T-helper 17 cell (primary cell): ENCODE measurements at places on chromosomes 2 and 18.
A peak's percentile ranks its signal among the peaks of the same experiment; 100 is the strongest.

GRCh38 chr2:144827404-144827803 is 307.5 kb upstream of the ZEB2 start:
- DNase-seq = no peak

GRCh38 chr18:24561369-24561965 is 101.0 kb downstream of the HRH4 start:
- DNase-seq = no peak

DNA sequence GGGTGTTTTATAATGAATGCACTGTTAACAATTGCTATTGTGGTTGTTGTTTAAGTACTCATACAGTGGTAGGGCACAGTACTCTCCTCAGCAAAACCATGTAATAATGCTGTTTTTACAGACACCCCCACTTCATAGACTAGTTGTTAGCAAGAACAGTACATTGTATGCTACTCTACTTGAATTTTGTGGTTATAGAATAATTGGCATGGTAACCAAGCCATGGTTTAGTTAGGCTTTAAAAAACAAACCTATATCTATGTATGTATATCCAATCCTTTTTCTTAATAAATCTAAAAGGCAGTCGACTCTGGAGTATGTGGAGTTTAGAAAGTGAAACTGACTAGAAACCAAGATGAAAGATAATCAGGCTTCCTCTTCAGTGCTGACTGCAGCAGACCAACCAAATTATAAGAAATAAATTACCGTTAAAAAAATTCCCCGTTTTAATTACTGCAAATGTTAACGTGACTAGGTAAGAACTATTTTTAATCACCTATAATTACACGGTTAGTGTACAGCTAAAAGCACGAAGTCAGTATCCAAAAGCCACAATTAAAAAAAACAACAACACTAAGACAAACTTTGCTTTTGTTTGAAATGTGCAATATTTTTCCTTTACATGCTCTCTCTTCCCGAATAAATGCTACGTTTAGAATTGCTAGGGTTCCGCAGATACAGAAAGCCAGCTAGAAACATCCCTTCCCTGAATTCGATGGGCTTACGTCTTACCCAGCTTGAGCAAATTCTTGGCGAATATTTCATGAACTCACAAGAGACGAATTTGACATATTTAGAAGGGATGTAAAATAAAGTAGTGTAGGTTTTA is 113.3 kb upstream of the SERTAD2 start:
- no peak for DNase-seq

DNA sequence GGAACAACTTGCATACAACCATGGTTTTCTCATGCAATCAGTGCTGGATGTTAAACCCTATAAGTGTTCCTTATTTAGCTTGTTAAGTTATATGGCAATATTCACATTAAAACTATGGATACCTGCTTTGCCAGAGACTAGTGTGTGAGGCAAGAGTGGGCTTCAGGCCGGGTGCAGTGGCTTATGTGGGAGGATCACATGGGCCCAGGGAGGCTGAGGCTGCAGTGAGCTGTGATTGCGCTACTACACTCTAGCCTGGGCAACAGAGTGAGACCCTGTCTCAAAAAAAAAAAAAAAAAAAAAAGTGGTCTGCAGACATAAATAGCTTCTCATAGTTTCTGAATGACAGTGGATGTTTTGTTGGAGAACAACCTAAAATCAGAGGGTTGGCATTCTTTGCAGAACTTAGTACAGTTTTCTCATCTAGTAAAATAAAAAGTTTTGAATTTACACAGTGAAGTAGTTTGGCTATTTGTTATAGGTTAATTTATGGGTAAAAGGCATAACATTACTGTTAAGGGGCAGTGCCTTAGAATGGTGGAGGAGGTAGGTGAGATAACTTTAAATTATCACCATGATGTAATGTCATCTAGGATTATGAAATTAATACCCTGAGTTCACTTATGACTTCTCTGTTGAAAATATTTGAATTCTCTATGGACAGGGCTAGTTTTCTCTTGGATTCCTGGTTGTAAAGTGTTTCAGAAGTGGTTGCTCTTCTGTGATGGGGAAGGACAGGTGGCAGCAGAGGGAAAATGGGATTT is 5.3 kb downstream of the CERS6 start:
- no peak for DNase-seq

DNA sequence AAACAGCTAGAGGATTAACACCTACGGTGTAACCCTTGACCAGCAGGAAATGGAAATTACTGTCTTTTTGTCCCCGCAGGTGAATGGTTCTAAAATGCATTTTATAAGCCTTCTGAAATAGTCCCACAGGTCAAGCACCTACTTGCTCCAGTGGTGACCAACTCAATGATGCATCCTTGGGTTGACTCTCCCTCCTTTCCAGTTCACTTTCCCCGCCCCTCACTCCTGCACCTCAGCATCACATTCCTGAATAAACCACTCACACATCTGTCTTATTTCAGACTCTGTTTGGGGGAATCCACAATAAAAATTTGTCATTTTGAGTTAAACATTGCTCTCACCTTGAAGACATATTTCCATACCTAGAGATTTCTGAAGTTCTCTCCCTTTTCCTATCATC is 446.0 kb upstream of the TNP1 start:
- DNase-seq = no peak

DNA sequence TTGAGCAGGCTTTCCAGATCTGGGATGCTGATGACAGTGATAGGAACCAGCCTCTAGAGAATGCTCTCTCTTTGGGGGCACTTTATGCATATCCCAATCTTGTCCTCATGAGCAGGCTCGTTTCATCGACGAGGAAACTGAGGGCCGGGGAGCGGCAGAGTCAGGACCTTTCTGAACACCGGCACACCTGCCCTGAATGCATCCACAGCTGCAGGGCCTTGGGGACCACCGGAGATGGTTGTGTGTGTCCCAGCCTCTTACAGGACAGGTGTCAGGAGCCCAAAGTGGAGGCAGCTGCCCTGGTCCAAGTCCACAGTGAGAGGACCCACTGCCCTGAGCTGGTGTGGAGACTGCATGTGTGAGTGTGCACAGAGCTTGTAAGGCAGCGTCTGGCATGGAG is 47.6 kb upstream of the FAHD2A start:
- no peak for DNase-seq

- peak; percentile 13 for DNase-seq
These were observed 607 bp downstream of the LAMA3 start for GRCh38 chr18:23689616-23690504.

GRCh38 chr2:45728458-45728942 is 77.0 kb downstream of the PRKCE start:
- DNase-seq = no peak

DNA sequence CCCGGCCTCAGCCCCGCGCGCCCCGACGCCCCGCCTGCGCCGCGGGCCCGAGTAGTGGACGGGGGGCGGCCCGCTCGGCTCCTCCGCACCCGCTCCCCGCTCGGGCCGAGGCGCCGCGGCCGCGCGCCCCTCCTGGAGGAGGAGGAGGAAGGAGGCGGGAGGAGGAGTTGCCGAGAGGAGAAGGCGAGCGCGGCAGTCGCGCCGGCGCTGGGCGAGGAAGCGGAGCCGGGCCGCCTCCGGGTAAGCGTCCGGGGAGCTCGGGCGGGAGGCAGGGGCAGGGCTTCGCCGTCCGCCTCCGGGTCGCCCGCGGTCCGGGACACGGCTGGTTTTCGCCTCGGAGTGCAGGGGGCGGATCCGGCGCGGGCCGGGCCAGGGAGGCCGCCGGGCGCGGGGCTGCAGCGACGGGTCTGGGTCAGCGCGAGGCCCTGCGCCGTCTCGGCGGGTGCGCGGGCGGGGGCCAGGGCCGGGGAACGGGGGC is at the start of gene SOCS6:
SOCS6 (plus strand) TSS at position 195 of the 478 bp plus-strand sequence. CDS start 35,624 bp downstream, outside the sequence.
- peak; percentile 12 for DNase-seq

DNA sequence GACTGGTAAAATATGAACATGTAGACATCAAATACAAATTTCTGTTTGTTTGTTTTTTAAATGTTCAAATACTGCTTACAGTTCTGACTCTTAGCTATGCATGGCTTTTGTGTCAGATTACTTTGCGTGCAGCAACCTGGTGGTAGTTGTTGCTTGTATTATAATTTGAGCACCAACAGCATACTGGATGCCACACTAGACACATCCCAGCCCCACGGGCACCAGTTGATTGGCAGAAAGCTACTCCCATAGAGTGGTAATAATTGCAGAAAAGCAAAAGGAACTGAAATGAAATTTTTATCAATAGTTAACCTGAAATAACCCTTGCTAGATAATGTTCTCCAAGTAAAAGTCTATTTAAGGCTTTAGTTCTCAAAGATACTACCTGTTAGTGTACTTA is 91.6 kb downstream of the EHBP1 start:
- DNase-seq = no peak

DNA sequence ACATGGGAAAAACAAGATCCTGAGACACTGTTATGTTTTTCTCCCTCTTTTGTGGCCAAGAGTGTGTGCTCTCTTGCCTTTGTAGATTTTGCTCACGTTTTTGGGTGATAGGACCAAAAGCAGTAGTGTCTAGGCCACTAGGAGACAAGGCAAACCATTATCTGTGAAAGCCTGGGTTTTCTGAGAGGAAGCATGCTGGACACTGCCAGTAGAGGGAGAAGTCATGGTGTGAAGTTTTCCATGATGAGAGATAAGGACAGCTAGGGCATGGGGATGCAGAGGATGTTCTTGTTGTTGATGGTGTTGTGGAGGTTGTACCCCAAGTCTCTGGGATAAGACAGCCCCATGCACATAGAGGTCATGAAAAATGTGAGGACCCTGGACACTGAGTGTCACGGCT is 285.3 kb downstream of the SOX11 start:
- no peak for DNase-seq

- no peak for DNase-seq
These were observed 86.0 kb upstream of the TMEM247 start for GRCh38 chr2:46393347-46393820.

- no peak for DNase-seq
These were observed 23.2 kb downstream of the MEMO1 start for GRCh38 chr2:31987454-31988220.

DNA sequence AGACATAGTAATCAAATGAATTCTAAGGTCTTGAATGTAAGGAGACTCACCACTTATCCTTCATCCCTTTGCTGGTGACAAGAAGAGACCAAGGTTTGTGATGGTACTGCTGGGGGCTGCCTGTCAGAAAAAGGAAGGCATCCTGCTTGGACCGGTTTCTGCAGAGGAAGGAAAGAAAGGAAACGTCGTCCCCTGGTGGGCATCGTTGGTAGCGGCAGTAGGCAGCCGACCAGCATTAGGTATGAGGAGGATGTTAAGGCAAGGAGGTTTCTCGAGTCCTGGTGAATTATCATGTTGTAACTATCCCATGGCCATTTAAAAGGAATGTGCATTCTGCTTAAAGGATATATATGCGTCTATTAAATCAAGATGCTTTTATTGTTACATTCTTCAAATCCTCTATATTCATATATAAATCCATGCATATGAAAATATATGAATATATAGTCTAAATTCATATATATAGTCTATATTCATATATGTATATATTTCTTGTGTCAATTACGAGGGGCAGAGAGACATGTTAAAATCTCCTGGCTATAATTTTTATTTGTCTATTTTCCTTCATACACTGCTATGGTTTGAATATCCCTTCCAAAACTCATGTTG is 94.4 kb upstream of the TGFA start:
- peak; percentile 68 for DNase-seq

- DNase-seq = no peak
These were observed 238.8 kb downstream of the IKZF2 start for GRCh38 chr2:212912445-212913103.

- no peak for DNase-seq
These were observed 55.6 kb downstream of the THUMPD2 start for GRCh38 chr2:39723497-39723896.

DNA sequence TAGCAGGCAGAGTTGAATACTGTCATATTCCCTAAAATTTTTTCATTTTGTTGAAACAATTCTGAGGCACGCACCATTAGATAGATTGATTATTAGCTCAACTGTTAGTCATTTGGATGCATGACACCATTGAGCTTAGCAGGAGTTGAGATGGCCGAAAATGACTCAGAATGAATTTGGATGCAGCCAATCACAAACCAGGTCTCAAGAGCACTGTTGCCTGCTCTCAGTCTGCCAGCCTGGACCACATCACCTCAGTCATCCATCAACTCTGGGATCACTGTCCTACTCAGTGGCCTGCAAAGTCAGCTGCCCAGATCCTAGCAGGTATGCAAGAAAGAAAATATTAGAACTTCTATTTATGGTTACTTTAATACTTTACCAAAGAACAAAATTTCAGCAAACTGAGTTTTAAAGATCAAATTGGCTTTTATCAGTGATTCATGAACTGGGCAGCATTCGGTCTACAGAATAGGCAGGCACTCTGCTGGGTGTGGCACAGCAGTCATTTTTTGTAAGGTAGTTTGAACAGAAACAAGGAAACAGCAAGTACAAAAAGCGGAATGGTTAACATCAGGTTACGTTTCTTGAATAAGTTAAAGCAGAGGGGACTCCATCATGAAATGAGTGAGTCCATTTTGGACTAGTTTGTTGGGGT is 152.7 kb upstream of the ARHGAP28 start:
- no peak for DNase-seq

DNA sequence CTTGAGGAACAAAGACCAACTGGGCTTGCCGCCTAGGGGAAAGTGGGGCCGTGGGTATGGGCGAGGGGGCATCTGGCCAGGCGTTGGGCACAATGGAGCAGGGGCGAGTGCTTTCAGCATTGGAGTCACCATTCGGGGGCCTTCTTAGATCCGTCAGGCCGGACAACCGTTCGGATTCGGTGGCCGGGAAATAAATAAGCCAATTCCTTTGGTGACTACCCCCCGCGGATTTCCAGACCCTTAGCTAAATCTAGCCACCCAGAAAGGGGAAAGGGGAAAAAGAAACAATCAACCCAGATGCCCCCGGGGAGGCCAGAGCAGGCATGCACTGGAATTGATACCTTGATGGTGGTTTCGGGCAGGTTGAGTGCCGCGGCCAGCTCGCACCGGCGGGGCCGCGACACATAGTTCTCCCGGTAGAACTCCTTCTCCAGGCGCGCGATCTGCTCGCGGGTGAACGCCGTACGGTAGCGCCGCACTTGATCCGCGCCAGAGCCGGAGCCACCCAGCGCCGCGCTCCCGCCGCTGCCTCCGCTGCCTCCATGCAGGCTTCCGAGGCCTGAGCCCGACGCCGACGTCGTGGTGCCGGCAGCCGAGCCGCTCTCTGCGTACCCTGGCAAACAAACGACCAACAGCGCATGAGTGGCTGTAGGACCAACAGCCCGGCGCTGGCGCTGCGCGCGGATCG is 1.8 kb downstream of the EVX2 start:
- DNase-seq = no peak

DNA sequence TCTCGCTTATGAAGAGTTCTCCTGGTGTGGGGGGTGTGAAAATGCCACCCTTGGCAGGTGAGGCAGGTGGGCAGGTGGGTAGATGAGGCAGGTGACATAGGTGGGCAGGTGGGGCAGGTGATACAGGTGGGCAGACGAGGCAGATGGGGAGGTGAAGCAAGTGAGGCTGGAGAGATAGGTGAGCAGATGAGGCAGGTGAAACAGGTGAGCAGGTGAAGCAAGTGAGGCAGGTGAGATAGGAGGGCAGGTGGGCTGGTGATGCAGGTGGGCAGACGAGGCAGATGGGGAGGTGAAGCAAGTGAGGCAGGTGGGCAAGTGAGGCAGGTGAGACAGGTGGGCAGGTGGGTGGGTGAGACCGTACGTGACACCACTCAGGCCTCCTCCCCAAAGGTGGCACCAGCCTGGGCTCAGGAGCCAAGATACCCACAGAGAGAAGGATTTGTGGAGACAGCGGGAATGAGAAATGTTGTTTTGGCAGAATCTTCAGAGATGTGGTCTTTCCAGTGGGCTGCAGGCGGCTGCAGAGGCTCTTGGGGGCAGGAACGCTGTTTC is 232.3 kb upstream of the MYT1L start:
- DNase-seq = no peak
